ENCODE measurements at places on chromosomes 7 and 10. TPM values are rescaled to one million over a fixed set of nuclear protein-coding genes. Genes with fewer than 3 reads are reported as not detected.

GRCh38 chr7:40694026-40694809 lies 559.4 kb downstream of the SUGCT start:
- DNase-seq: no peak

The ACTA2 gene
- 4.4 TPM for total RNA-seq

GRCh38 chr10:87703771-87704170 lies 44.1 kb downstream of the PAPSS2 start:
- no peak for DNase-seq

- DNase-seq: no peak
Observed at GRCh38 chr10:31808258-31809218, 120.1 kb downstream of the ARHGAP12 start.

- peak; percentile 77 for DNase-seq
Observed at GRCh38 chr10:48215486-48216203, 58.9 kb downstream of the FRMPD2 start.

The GOLGA7B gene
- 0.07 TPM for total RNA-seq

The CHST15 gene
- total RNA-seq: 7.9 TPM

- DNase-seq: no peak
Observed at GRCh38 chr7:128243273-128243672, 2.2 kb downstream of the LEP start.

The CADPS2 gene
- total RNA-seq: 11.5 TPM

GRCh38 chr10:103725242-103725641 lies 130.1 kb downstream of the SH3PXD2A start:
- no peak for DNase-seq

The SYCE1 gene
- total RNA-seq: not detected

DNA sequence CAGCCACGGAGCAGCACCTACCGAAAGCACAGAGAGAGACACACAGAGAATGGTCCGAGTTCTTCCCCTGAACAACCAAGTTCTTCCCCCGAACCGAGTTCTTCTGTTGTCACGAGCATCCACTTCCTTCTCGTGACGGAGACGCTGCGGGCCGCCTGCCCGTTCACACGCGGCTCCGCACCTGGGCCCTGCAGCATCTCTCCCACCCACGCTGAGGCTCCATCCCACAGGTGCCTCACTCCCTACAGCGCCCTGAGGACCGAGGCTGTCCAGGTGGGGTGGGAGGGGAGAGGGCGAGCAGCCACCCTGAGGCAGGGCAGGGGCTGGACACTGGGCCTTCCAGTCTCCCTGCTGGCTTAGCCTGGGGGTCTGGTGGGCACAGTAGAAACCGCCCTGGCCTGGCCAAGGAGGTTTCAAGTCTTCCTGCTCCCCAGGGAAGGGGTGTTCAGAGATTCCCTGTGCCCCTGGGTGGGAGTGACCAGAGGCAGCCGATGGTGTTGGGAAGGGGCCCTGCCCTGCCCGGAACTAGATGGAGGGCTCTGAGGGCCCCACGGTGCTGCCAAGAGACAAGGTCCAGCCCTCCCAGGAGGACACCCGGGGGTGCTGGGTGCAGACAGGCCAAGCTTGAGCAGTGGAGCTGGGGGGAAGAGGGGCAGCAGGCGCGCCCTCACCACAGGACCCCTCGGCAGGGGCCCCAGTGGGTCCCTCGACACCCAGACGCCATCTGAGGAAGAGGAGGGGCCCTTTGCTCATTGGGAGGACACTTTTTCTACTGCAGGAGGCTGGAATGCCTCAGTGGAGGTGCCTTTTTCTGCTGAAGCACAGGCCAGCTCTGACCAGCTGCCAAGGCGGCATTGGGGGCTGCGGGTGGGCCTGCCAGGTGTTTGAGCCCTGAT lies 5.2 kb upstream of the NKX6-2 start:
- no peak for DNase-seq

The CNNM1 gene
- 1.1 TPM for total RNA-seq

DNA sequence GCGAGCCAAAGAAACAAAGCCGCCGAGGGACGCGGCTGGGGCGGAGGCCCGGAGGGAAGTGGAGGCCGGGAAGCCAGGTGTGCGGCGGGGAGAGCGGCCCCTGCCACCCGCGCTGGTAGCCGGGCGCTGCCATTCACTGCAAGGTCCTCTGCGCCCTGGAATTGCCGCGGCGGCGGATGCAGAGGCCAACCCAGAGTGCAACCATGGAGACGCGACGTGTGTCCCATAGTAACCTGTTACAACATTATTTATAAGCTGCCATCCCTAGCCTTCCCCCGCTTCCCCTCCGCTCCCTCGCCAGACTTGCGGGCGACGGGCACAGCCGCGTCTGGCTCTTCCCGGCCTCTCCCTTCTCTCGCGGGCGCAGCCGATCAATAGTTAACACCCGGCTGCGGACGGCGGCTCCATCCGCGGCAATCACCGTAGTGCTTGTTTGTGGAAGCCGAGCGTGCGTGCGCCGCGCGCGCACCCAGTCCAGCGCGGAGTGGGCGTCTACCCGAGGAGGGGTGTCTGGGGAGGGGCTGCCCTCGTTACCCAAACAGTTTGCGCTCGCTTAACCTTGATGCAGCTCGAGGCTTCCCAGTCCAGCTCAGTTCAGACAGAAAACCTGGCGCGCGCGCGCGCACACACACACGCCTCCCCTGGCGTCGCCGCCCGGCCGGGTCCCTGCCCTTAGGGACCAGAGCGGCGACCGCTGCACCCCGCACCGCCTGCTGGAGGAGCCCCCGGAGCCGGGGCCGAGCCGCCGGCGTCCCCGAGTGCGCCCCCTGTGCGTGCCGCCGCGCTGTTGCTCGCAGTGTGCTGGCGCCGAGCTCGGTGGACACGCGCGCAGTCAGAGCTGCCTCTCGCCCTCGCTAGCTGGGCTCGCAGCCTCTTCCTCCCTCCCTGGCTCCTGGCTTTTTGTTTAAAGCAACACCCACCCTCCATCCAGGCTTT lies 165.4 kb upstream of the DPP6 start:
- no peak for DNase-seq

DNA sequence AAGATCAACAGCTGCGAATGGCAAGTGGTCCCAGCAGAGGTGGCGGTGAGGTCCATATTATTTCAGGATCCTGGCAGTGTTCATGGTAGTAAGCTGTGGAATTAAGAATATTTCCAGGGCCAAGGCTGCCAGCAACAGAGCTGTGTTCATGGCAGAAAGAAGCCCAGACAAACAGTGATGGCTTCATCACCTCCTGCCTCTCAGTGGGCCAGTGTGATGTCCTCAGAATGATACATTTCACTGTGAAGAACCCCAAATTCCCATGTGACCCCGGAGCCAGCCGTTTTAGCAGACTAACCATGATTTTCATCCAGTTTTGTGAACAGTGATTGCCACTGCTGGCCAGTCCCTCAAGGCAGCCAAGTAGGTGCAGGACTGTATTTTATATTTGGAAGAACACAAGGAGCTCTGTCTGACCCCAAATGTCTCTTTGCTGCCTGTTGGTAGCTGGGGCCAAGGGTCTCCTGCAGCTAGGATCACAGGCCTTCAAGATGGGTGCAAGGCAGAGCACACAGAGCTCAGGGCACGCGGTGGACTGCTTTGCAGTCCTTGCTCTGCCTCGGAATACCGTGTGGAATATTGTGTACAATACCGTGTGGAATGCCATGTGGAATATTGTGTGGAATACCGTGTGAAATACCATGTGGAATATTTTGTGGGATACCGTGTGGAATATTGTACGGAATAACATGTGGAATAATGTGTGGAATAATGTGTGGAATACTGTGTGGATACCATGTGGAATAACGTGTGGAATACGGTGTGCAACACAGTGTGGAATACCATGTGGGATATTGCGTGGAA lies 132.3 kb upstream of the CHST15 start:
- no peak for DNase-seq

DNA sequence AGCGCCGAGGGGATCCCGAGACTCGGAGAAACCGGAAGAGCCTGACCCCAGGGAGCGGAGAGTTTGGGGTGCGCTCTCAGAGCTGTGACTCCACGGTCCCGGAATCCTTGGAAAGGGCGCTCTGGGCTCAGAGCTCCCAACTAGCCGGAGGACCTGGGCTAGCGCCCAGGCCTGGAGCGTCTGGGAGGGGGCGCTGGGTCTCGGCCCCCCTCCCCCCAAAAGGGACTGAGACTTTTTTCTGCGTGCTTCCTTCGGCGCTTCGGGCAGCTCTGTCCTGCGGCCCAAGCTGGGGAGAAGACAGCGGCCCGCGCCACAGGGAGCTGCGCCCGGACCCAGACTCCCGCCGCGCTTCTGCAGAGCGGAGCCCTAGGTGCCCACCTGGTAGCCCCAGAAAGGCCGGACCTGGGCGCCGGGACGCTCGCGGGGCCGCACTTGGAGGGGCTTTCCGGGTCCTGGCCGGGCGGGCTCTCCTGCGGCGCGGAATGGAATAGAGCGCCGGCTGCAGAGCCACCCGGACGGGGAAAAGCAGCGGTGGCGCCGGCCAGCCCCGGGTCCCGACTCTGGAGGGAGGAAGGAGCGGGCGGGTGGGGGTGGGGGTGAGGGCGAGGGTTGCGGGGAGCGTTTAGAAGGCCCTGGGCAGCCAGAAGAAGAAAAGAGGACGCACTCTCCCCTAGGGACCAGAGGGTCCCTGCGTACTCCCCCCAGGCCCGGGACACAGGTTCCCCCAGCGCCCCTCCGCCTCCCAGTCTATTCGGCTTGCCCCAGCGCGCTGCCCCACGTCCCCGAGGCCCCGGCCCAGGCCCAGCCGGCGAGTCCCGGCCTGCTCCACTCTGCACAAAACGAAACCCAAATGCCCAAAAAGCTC lies 4.7 kb downstream of the ZNF503 start:
- DNase-seq: peak; percentile 47

DNA sequence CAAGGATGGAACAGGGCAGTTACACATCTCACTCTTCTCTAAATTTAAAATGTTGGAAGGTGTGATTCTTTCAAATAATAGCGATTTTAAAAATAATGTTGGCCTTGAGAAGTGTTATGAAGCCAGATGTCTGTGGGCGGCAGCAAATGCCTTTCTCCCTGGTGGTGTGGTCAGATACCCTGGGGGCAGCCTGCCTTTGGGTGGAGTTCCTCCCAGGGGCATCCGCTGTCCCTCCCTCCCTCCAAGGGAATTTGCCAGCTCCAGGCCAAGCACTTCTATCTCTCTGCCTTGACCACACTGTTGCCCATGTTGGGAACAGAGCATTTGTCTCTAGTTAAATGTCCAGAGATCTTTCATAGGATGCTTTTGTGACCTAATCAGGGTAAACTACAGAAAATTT lies 121.4 kb downstream of the POU6F2 start:
- DNase-seq: no peak

The C10orf90 gene
- 0.85 TPM for total RNA-seq

- DNase-seq: no peak
Observed at GRCh38 chr7:94130716-94131115, 126.6 kb upstream of the BET1 start.

DNA sequence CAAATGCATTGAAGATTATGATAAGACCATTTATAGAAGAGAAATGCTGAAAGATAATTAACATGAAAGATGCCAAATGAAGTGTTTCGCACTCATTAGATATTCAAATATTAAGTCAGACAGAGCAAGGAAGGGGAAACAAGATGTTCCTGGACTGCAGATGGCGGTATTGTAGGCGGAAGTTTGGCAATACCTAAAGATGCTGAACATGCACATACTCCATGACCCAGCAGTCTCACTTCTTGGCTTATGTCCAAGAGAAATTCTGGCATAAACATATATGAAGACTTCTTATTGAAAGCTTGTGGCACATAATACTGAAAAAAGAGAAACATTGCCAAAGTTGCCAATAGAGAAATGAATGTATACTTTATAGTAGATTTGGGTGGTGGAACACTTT lies 325.4 kb upstream of the SEMA3C start:
- no peak for DNase-seq

The TMEM130 gene
- total RNA-seq: 1.9 TPM

GRCh38 chr10:128763588-128763987 lies 637.4 kb upstream of the MKI67 start:
- DNase-seq: no peak

The ABCB8 gene
- 28.4 TPM for total RNA-seq

- DNase-seq: no peak
Observed at GRCh38 chr7:97421307-97421930, 303.9 kb downstream of the SDHAF3 start.

The TUBB8 gene
- 2.4 TPM for total RNA-seq

GRCh38 chr7:134870156-134870555 lies 90.7 kb downstream of the CALD1 start:
- no peak for DNase-seq

The GBX1 gene
- 0.27 TPM for total RNA-seq

DNA sequence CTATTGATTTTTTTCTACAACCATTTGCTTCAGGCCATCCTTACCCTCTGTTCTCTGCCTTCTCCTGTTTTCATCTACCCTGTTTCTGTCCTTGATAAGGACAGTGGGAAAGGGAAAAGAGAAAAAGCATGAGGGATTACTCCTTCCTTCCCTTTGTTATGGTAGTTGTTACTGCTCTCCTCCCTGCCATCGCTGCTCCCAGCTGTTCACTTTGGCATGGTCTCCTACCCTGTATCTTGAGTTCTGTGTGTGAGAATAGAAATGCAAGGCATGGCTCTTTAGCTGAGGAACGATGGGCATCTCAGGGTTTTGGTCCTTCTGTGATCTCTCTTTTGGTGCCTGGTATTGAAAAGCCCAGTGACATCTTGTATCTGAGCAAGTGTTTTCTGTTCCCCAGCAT lies 6.4 kb downstream of the CCSER2 start:
- DNase-seq: no peak

Data from WTC11 (cell line).